HCEC 1CT (cell line): ENCODE measurements at places on chromosomes 12 and 14.

- no peak for DNase-seq
Observed at GRCh38 chr12:48280572-48280971, 70.1 kb downstream of the ZNF641 start.

- no peak for DNase-seq
Observed at GRCh38 chr12:6426882-6427671, 17.7 kb upstream of the CD27 start.

DNA sequence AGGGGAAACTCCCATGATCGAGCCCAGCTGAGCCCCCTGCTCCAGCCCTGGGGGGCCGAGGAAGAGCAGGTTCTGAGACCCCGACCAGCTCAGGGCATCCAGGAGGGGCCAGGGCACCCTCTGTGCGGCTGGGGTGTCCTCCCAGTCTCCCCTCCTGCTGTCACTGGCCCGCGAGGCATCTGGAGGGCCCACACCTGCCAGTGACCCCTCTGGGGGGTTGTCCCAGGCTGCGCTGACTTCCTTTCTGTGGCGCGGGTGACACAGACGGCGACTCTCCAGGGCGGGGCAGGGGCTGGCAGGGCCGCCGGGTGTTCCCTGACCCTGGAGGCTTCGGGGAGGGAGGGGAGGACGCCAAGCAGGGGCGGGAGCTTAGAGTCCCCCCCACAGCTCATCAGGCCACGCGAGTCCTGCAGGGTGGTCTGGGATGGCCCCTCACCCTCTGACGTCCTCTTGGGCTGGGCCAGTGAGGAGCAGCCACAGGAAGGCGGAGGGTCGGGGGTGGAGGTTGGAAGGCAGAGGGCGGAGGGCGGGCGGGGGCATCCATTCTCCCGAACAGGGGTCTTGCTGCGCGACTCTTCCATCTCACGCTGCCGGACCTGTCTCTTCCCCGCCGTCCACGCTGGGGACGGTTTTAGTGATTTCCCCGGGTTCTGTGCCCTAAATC, 38.6 kb upstream of the FBRSL1 start:
- DNase-seq: no peak

DNA sequence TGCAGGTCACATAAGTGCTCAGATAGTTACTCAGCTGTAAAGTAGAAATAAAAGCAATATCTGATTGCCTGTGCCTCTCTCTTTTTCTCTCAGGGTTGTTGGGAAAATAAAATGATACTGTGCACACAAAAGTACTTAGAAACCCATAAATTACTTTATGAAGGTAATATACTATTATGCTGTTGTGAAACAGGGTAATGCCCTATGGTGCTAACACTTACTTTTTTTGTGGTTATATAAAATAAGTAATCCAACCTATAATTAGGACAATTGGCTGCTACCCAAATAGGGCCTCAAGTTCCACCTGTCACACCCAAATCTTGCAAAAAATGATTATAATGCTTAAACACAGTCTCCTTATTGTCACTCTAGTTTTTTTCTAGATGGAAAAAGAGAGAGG, 50.6 kb downstream of the DAAM1 start:
- no peak for DNase-seq

DNA sequence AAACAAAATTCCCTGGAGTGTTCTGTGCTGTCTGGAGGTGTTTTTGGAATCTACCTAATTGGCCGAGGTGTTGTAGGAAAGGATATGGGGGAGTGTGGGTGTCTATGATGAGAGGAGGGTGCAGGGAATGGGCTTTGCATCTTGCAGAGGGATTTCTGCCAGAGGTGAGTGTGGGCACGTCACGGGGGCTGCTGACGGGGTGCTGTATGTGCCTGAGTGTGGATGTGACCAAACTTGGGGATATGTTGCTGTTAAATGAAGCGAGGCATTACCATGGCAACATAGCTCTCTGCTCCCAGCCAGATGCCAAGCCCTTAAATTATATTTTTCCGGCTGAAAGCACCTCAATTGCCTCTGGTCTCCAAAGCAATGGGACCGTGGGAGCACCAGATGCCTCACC, 44.3 kb upstream of the SPTLC2 start:
- no peak for DNase-seq

DNA sequence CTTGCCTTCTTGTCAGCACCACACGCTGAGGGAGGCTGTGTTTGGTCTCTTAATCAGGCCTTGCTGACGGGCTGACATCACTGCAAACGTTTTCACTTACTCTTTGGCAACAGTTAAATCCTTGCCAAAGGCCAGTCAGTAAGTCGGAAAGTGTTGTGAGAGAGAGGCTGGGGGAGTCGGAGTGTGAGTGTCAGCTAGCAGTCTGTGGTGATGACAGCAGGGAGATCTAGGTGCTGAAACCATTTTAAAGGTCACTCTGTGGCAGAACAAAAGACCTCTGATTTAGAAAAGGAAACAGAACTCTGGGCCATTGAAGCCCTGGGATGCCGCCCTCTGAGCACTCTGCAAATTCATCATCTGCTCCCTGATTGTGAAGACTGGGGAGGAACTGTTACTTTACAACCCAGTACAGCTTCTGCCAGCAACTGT, 143.5 kb downstream of the PAX9 start:
- no peak for DNase-seq

DNA sequence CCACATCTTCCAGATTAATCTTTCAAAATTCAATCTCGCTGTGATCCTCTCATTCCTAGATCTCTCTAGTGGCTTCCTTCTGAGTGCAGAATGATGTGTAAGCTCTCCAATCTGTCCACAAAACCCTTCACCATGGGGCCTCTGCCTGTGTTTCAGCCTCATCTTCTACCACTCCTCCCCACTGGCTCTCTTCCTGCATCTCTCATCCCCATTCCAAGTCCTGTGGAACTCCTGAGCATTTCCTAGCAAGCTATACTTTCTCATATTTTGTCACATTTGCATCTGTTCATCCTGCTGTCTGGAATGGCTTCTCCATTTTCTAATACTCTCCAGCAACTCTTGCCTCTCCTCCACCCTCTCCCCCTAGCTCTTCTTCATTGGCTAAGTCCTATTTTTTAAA, 242.0 kb upstream of the DAAM1 start:
- DNase-seq: no peak

DNA sequence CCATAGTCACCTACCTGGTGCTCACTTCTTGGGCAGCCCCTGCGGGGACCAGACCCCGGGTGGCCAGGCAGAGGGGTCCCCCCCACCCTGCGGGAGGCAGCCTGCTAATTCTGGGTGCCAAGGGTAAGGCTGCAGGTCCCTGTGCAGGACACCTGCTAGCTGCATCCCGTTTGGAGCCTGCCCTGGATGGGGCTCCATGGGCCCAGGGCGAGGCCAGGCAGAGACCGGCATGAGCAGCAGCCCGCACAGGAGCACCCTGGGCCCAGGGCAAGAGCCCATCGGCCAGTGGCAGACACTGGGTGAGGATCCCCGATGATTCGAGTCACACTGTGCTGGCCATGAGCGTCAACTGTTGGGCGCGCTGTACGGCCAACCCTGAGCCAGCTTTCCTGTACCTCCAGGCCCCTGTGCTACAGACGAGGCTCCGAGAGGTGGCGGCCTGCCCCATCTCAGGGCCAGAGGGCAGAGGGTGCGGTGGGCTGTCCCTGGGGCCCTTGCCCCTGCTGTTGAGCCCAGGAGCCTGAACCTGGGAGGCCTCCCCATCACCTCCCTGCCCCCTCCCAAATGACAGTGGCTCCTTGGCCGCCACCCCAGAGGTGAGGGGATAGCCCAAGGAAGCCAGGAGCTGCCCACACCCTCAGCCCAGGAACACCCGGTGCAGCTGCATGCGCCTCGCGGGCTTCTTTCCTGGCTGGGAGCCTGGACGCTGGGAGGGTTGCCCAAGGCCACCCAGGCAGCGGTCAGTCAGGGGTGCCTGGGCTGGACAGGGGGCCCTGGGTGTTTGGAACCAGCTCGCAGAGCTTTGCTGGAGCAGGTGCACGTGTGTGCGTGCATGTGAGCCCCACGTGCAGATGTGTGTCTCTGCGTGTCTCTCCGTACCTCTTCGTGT, 47.7 kb downstream of the CYP46A1 start:
- DNase-seq: no peak

- no peak for DNase-seq
Observed at GRCh38 chr12:65951697-65952096, 127.4 kb downstream of the HMGA2 start.

GRCh38 chr14:93042968-93043940, 72.5 kb downstream of the ITPK1 start:
- peak; percentile 43 for DNase-seq

DNA sequence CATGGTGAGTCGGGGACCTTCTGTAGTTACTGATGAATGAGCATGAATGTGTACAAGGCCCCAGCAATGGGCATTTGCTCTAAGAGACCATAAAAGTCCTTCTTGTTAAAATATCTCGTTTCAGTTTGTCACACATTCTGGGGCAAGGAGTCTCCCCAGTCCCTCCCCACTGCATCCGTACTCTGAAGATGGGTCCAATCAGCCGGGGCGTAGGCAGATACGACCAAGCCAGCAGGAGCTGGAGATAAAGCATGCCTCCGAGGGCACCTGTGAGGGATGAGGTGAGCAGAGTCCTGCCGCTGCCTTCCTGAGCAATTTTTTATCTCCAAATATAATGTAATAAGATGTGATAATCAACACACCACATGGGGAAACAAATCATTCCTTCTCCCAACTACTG, 528.5 kb downstream of the BCL11B start:
- DNase-seq: no peak

- DNase-seq: no peak
Observed at GRCh38 chr12:28129031-28129430, 61.2 kb upstream of the CCDC91 start.

GRCh38 chr12:128009108-128009507, 257.9 kb upstream of the TMEM132C start:
- no peak for DNase-seq

DNA sequence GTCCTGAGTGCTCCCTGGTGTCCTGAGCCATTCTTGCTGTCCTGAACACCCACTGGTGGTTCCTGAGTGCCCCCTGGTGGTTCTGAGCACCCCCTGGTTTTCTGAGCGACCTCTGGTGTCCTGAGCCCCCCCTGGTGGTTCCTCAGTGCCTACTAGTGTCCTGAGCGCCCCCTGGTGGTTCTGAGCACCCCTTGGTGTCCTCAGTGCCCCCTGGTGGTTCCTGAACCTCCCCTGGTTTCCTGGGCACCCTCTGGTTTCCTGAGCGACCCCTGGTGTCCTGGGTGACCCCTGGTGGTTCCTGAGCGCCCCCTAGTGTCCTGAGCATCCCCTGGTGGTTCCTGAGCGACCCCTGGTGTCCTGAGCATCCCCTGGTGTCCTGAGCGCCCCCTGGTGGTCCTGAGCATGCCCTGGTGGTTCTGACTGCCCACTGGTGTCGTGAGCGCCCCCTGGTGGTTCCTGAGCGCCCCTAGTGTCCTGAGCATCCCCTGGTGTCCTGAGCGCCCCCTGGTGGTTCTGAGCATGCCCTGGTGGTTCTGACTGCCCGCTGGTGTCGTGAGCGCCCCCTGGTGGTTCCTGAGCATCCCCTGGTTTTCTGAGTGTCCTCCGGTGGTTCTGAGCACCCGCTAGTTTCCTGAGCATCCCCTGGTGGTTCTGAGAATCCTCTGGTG, 473.1 kb downstream of the TMEM121 start:
- no peak for DNase-seq

DNA sequence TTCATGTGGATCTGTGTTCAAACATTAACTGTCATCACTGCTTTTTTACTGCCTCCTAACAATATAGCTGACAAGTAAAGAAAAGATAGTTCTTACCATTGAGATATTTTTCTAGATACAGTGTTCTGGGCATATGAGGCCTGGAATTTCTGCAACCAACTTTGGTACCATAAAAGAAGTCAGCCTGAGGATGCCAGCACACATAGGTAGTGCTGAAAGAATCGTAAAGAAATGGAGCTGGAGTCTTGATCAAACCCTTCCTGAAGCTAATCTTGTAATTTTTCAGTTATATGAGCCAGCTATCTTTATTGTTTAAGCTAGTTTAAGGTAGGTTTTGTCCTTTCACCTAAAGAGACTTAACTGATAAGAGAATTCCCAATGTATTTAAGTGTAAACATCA, 11.3 kb downstream of the ERG28 start:
- DNase-seq: no peak

GRCh38 chr12:15276088-15276698, 46.1 kb upstream of the PTPRO start:
- DNase-seq: peak; percentile 61

DNA sequence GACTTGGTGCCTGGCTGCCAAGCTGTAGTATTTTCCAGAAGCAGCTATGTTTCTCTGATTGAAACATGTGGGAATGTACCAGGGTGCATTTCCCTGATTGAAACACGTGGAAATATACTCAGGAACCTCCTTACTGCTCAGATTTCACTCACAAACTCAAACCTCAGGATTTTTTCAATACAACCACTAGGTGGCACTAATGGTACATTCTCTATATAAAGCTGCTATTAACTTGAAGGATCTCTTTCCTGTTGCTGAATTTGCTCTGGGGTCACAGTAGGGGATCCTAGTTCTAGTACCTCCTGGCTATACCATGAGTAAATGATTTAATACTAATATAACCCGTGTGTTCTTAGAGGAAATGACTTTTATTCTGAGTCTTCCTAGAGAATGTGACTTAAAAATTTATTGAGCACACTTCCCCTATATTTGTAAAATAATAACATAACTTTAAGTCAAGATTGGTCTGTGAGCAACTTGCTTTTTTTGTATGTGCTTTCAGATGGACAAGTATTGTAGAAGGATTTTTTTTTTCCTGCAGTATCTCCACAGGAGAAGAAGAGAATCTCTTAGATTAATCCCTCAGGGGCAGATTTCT, 173.8 kb upstream of the MIS18BP1 start:
- peak; percentile 27 for DNase-seq

DNA sequence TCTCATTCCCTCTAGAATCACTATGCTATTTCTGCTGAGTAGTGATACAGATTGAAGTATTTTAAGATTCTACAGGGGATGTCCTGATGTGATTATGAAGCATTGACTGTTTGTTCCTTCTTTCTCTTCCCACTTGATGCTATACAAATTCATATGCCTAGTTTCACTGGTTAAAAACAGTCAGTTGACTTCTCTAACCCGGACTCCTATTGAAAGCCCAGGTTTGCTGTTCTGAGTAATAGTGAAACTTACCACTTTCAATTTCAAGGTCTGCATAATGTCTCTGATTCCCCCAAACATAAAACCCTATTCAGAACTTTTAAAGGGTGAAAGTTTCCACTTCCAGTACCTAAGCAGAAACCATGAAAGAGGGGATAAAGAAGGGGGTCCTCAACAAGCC, 117.7 kb upstream of the RPL10L start:
- DNase-seq: no peak

DNA sequence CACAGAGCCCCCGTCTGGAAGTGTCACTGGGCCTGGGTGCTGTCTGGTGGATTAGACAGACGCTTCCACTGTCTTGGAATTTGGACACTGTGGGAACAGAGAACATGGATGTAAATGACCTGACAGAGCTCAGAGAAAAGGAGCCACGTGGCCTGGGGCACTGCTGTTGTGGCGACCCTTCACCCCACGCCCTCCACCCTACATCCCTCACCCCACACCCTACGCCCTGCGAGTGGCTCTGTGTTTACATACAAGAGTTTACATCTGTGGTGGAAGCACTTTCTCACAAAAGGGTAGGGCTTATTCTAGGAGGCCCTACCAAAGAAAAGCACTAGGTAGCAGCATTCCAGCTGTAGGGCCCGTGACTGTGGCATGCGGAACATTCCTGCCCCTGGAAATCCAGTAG, 47.7 kb downstream of the B4GALNT3 start:
- DNase-seq: no peak

- no peak for DNase-seq
Observed at GRCh38 chr14:72443991-72444441, 449.9 kb downstream of the DPF3 start.
